ENCODE measurements at places on chromosomes 4 and X. TPM values are rescaled to one million over a fixed set of nuclear protein-coding genes. Genes with fewer than 3 reads are reported as not detected.

Gene DDX53
- total RNA-seq = not detected

GRCh38 chr4:25015012-25015411, 15.7 kb downstream of the LGI2 start:
- H3K27me3 ChIP-seq = no peaks in the 10 kb centered on the region
- no peak overlapping the region for H3K4me3 ChIP-seq
- H3K27ac ChIP-seq = peak overlapping the region; percentile 67
- no peaks in the 10 kb centered on the region for H3K36me3 ChIP-seq
- DNase-seq = no peak
- peaks cover 2% of the 10 kb centered on the region for H3K4me1 ChIP-seq

GRCh38 chrX:110401135-110401534, 42.5 kb downstream of the RTL9 start:
- no peak overlapping the region for H3K4me3 ChIP-seq
- no peak overlapping the region for H3K27ac ChIP-seq
- no peaks in the 10 kb centered on the region for H3K4me1 ChIP-seq
- H3K27me3 ChIP-seq = no peaks in the 10 kb centered on the region
- no peak for DNase-seq

Gene POU4F2
- total RNA-seq = not detected

- no peaks in the 10 kb centered on the region for H3K4me1 ChIP-seq
- no peaks in the 10 kb centered on the region for H3K27me3 ChIP-seq
- no peak overlapping the region for H3K27ac ChIP-seq
Measured at GRCh38 chr4:166458756-166459155, 585.7 kb downstream of the TLL1 start.

- DNase-seq = no peak
- no peaks in the 10 kb centered on the region for H3K36me3 ChIP-seq
- no peak overlapping the region for H3K27ac ChIP-seq
- H3K4me1 ChIP-seq = no peaks in the 10 kb centered on the region
- no peaks in the 10 kb centered on the region for H3K27me3 ChIP-seq
Measured at GRCh38 chrX:100072336-100072735, 337.7 kb downstream of the PCDH19 start.

DNA sequence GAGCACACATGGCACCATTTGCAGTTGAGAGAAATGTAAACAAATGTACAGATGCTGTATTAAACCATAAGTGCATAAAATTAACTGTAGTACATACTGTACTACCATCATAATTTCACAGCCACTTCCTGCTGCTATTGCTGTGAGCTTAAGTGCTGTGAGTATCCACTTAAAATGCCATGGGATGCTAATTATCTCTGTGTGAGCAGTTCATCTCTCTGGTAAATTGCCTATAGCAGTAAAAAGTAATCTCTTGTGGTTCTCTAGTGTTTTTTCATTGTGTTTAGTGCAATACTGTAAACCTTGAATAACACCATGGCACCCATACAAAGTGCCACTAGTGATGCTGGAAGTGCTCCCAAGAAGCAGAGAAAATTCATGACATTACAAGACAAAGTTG, 9.9 kb upstream of the SCOC start:
- no peak overlapping the region for H3K4me3 ChIP-seq
- no peaks in the 10 kb centered on the region for H3K4me1 ChIP-seq
- no peak for DNase-seq
- no peaks in the 10 kb centered on the region for H3K27me3 ChIP-seq
- H3K36me3 ChIP-seq = no peaks in the 10 kb centered on the region

GRCh38 chr4:126742885-126743284, 889.9 kb upstream of the INTU start:
- H3K4me1 ChIP-seq = no peaks in the 10 kb centered on the region
- no peak overlapping the region for H3K27ac ChIP-seq
- no peaks in the 10 kb centered on the region for H3K27me3 ChIP-seq
- H3K36me3 ChIP-seq = no peaks in the 10 kb centered on the region

DNA sequence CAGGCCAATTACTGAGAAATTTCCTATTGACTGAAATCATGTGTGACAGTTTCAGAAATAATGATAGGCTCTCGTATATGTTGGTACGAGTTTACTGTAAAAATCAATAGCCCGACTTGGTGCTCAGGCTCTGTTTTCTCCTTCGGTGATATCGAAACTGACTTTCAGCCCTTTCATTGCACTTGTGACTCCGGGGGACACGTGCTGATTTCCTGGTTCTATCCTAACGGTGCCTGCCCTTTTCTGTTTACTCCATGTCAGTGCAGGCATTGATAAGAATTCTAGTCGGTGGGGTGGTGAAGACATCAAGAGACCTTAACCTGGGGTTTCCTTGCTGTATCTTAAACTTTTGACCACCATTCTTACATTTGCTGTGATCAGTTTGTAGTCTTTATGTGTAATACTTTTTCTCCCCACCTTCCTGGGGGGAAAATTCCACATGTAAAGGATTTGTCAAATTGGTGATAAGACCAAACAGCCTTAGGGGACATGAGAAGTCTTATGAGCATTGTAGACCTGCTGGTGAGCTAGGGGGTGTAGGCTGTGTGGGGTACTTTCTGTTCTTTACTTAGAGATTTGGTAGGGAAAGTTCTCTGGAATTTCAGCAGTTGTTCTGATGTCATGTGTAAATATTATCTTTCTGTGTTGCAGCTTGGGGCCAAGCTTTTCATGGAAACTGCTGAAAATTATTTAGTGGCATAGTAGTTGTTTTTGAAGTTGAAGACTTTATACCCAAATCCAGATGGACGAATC, 52.7 kb downstream of the TMEM131L start:
- H3K4me1 ChIP-seq = no peaks in the 10 kb centered on the region
- H3K27ac ChIP-seq = peak overlapping the region; percentile 54
- no peak overlapping the region for H3K4me3 ChIP-seq
- DNase-seq = no peak
- no peaks in the 10 kb centered on the region for H3K36me3 ChIP-seq

DNA sequence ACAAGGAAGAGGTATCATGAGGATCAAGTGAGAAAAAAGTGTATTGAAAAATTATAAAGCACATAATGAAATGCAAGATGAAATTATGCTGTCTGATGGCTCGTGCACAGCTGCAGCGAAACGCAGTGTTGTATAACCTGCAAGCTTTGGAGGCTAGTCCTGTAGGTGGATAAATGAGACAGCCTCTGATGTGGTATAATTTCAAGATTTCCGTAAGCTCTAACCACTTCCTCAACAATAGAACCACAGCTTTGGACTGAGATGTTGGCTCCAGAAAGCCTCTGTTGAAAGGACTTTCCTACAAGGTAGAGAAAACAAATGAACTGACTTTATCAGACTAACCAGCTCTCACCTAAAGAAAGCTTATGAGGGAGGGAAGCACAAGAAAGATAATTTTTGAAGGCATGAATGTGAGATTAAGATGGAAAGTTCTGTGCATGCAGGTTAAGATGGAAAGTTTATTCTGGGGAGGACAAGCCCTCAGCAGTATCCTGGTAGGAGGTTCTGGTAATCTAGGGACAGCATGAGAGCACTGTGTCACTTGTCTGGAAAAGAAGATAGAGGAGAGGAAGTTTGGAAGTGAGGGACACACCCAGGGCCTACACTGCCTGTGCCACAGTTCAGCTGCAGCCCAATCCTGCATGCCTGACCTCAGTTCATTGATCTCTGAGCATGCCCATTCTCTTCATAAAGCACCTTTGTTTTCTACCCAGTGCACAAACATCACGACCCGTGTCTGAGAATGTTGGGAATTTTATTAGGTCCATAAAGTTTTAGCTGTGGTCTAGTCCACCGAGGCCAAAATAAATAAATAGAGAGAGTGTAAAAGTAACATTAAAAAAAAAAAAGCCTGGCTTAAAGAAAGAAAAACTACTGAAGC, 161.5 kb upstream of the SFRP2 start:
- no peaks in the 10 kb centered on the region for H3K36me3 ChIP-seq
- no peak overlapping the region for H3K27ac ChIP-seq
- no peaks in the 10 kb centered on the region for H3K4me1 ChIP-seq

DNA sequence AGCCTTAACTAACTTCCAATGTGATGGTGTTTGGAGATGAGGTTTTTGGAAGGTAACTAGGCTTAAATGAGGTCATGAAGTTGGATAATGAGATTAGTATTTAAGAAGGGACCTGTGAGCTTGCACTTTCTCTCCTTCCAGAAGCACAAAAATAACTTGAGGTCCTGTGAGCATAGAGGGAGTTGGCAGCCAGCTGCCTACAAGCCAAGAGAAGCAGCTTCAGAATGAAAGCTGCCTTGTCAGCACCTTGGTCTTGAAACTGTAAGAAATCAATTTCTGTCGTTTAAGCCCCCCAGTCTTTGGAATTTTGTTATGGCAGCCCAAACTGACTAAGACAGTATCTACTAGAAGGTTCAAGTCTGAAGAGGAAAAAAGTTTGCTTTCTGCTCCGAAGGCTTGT, 280.2 kb upstream of the GALNTL6 start:
- no peak overlapping the region for H3K4me3 ChIP-seq
- no peak overlapping the region for H3K27ac ChIP-seq
- no peaks in the 10 kb centered on the region for H3K27me3 ChIP-seq
- no peak for DNase-seq
- H3K36me3 ChIP-seq = no peaks in the 10 kb centered on the region

GRCh38 chr4:22369901-22370562, 145.8 kb downstream of the ADGRA3 start:
- H3K27ac ChIP-seq = no peak overlapping the region
- H3K27me3 ChIP-seq = no peaks in the 10 kb centered on the region
- H3K4me3 ChIP-seq = no peak overlapping the region
- H3K4me1 ChIP-seq = no peaks in the 10 kb centered on the region
- no peak for DNase-seq
- no peaks in the 10 kb centered on the region for H3K36me3 ChIP-seq

Gene TMPRSS11A
- not detected for total RNA-seq

Gene TNMD
- total RNA-seq = not detected

DNA sequence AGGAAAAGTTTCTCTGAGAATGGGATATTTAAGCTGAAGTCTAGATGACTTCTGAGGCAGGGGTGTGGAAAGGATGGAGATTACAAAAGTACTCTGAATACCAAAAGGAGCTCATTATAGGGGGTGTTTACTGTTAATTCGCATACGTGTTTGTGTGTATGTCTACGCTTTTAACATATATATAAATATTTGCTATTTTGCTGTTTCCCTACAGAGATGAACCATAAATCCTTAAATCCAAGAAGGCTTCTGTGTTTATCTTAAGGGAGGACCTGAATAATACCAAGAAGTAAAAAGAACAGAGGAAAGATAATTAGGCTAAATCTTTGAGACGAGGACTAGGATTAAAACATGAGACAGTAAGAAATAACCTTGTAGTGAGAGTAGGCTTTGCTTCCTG, 166.0 kb downstream of the ARAP2 start:
- no peaks in the 10 kb centered on the region for H3K27me3 ChIP-seq
- no peaks in the 10 kb centered on the region for H3K36me3 ChIP-seq
- no peak overlapping the region for H3K4me3 ChIP-seq
- no peak overlapping the region for H3K27ac ChIP-seq
- no peaks in the 10 kb centered on the region for H3K4me1 ChIP-seq

GRCh38 chrX:65630771-65631170, 36.7 kb upstream of the MSN start:
- H3K27me3 ChIP-seq = no peaks in the 10 kb centered on the region
- peaks cover 4% of the 10 kb centered on the region for H3K4me1 ChIP-seq
- no peak overlapping the region for H3K27ac ChIP-seq
- no peak for DNase-seq
- H3K36me3 ChIP-seq = no peaks in the 10 kb centered on the region

DNA sequence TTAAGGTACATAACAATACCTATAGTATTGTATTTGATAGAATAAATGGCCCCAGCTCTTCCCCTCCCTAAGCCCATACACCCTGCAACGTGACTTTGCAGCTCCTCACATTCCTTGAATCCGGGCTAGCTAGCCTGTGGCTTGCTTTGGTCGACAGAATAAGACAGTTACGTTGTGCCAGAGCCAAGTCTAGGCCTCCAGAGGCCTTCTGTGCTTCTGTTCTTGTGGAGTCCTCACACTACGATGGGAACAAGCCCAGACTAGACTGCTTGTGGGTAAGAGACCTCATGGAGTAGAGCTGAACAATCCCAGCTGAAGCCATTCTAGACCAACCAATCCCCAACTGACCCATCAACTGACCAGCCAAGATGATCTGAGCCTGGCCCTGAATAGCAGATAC, 102.4 kb upstream of the PLAC1 start:
- H3K4me1 ChIP-seq = no peaks in the 10 kb centered on the region
- H3K36me3 ChIP-seq = no peaks in the 10 kb centered on the region
- H3K27me3 ChIP-seq = no peaks in the 10 kb centered on the region
- no peak overlapping the region for H3K27ac ChIP-seq

GRCh38 chrX:118726887-118727685, at the start of gene IL13RA1:
TSS of gene IL13RA1 (plus strand) at chrX:118727606. CDS start at chrX:118727639, 33 bp downstream.
- no peaks in the 10 kb centered on the region for H3K27me3 ChIP-seq
- peaks cover 16% of the 10 kb centered on the region for H3K4me1 ChIP-seq
- peak; percentile 90 for DNase-seq

Gene CPXCR1
- not detected for total RNA-seq

- H3K4me1 ChIP-seq = no peaks in the 10 kb centered on the region
- no peak overlapping the region for H3K27ac ChIP-seq
- peaks cover 55% of the 10 kb centered on the region for H3K36me3 ChIP-seq
- H3K4me3 ChIP-seq = no peak overlapping the region
- H3K27me3 ChIP-seq = no peaks in the 10 kb centered on the region
Measured at GRCh38 chr4:88264336-88264735, 20.0 kb downstream of the PPM1K start.

- DNase-seq = no peak
- no peaks in the 10 kb centered on the region for H3K4me1 ChIP-seq
- H3K27me3 ChIP-seq = no peaks in the 10 kb centered on the region
- no peaks in the 10 kb centered on the region for H3K36me3 ChIP-seq
- H3K4me3 ChIP-seq = no peak overlapping the region
- no peak overlapping the region for H3K27ac ChIP-seq
Measured at GRCh38 chr4:183038436-183038835, 60.6 kb upstream of the WWC2 start.

- DNase-seq = no peak
- H3K4me1 ChIP-seq = no peaks in the 10 kb centered on the region
- no peak overlapping the region for H3K4me3 ChIP-seq
- no peaks in the 10 kb centered on the region for H3K36me3 ChIP-seq
- no peak overlapping the region for H3K27ac ChIP-seq
- no peaks in the 10 kb centered on the region for H3K27me3 ChIP-seq
Measured at GRCh38 chrX:12292996-12293765, 154.9 kb downstream of the FRMPD4 start.

DNA sequence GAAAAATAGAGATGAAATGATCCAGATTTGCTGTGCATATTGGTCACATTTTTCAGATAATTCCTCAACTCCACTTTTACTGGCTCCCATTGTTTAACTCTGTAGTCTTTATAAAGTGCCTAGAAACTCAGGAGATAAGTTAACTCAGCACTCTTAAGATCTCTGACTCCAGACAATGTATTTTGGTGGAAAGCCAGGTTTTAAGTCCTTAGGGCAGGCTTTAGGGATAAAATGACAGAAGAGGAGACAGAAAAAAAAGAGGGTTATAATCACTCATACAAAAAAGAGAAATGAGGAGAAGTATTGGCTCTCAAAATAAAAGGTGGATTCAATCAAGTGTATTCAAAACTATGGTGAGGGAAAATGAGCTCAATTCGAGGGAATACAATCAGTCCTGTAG, 674.8 kb upstream of the INTU start:
- no peak overlapping the region for H3K4me3 ChIP-seq
- H3K4me1 ChIP-seq = no peaks in the 10 kb centered on the region
- no peaks in the 10 kb centered on the region for H3K27me3 ChIP-seq
- no peak for DNase-seq
- no peak overlapping the region for H3K27ac ChIP-seq
- H3K36me3 ChIP-seq = no peaks in the 10 kb centered on the region

GRCh38 chr4:86500527-86500926, 93.6 kb upstream of the PTPN13 start:
- H3K4me1 ChIP-seq = no peaks in the 10 kb centered on the region
- DNase-seq = no peak
- no peaks in the 10 kb centered on the region for H3K36me3 ChIP-seq
- H3K4me3 ChIP-seq = no peak overlapping the region

Gene GPR34
- total RNA-seq = 22.8 TPM

Data from sigmoid colon (tissue), 7 donors.